DMS79 treated with DMSO at 0.1 percent for 48 hours (cell line): ENCODE measurements at places on chromosomes 3 and 15.

GRCh38 chr3:189624130-189624529, 7.1 kb upstream of the TP63 start:
- no peak for DNase-seq

- no peak for DNase-seq
These were observed 22.1 kb upstream of the SCAANT1 start for GRCh38 chr3:63934041-63934866.

- DNase-seq: no peak
These were observed 8.0 kb downstream of the CDAN1 start for GRCh38 chr15:42728972-42729371.

DNA sequence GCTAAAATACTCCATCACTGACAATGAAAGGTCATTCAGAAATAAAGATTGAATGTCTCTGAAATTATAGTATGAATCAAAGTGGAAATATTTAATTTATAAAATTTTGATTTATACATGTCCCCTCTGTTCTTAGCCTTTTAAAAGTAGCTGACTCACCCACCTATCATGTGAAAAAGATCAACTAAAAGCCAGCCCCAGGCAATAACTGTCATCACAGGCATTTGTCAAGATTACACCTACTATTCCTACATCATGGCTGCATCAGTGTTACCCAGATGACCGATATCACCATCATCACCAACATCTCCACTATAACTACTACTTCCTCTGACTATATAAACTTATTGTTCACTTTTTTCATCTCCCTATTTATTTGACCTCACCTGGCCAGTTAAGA, 14.3 kb upstream of the PIK3R4 start:
- DNase-seq: no peak

GRCh38 chr3:182349951-182350517, 443.3 kb upstream of the ATP11B start:
- DNase-seq: no peak

GRCh38 chr3:136042608-136043221, 77.2 kb downstream of the PPP2R3A start:
- DNase-seq: peak; percentile 44

DNA sequence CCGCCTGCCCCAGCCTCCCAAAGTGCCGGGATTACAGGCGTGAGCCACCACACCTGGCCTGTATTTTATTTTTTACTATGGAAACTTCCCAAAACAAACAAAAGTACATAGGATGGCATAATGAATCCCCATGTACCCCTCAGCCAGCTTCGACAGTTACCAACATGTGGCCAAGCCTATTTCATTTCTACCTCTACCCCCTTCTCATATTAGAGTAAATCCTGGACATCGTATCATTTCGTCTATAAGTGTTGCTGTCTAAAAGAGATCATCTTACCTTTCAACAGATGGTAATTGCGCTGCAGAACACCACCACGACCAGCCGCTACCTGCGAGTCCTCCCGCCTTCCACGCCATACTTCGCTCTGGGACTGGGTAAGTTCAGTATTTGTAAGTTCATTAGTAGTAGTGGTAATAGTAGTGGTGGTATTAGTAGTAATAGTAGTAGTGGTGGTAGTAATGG, 44.9 kb downstream of the DLEC1 start:
- DNase-seq: no peak

GRCh38 chr15:50330921-50331320, 24.1 kb downstream of the GABPB1 start:
- no peak for DNase-seq

DNA sequence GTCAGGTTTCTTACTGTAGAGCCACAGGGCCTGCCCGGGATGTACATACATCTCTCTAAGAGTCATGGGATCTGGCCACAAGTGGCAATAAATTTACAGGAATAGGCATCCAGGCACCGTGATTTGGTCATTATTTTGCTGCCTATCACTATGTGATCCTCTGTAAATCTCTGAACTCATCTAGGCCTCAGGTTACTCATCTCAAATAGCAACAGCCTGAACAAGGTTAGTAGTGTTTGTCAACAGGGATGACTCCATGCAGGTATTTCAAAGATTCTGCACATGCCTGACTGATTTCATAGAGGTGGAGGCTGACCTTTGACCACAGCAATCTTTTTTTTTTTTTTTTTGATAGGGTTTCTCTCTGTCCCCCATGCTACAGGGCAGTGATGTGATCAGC, 88.8 kb upstream of the TBL1XR1 start:
- DNase-seq: peak; percentile 13

DNA sequence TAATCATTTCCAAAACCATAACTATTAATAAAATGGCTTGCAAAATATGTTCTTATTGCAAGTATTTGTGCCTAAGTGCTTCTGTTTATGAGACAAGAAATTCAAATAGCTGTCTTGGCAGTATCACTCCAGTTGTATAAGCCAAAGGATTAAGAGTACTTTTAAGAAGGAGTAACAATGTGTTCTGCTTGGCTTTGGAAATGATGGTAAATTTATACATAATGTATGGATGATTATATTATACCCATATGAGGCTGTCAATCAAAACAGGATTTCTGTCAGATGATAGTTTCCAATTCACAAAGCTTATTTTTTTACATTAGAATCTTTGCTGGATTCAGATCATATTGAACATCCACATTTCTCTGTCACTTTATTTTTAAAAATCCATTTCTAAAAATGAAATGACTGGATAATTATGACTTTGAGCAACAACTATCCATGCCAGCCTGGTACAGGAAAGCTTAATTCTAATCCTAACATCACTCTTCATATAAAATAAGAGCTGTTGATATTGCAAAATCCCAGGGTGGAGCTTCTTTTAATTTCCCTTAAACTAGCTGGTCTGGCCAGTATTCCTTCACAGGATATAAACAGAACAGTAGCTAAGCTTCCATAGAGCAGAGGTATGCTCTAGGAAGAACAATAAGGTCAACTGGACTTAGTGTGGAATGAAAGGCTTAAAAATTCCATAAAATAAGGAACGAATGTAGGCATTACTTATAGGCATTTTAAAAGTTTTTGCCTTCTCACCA, 30.0 kb upstream of the ZNF280D start:
- DNase-seq: no peak

DNA sequence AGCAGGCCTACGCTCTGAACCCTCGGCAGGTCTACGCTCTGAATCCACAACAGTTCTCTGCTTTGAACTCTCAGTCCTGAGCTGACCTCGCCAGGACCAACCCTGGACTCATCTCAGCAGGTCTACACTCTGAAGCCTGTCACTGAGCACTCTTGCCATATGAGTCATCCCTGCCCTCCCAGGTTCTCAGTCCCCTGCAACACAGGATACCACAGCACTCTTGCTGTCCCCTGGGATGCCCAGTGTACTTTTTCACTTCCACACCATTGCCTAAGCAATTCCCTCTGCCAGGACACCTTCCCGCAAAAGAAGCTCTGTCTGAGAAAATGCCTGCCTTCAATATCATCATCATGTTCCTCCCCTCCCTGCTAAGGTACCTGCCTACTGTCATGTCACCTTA, 42.0 kb downstream of the NUP210 start:
- DNase-seq: no peak

DNA sequence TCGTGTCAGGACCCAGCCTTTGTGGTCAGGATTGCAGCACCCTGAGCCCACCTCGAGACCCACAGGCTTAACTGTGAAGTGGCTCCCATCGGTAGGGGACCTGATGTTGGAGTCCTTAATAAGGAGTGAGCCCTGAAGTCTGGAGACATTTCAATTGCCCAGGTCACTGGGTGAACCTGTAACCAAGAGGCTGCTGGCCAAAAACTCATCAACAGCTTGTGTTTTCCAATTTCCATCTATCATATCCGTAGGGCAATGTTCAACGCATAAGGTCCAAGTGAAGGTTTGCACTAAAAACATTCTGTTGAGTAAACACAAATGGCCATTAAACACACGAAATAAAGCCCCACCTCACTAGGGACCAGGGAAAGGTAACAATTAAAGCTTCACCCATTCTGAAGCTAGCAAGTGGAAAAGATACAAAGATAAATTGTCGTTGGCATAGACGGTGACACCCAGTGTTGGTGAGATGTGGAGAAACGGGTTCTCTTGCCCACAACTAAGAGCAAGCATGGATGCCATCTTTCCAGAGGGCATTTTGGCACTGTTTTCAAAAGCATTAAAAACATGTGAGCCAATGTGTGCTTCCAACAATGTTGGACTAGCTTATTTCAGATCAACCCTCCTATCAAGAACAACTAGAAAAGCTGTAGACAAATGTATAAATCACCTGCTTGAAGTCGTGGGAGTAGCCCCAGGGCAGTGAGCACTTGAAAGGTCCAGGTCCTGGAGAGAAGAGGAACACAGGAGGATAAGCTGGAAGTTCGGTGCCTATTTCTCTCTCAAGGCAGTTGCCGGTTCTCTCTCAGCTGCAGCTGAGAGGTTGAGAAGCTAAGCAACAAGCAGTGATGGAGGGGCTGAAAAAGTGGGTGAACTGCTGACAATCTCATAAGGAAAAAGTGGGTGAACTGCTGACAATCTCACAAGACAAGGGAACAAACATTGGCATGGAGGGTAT, 56.3 kb upstream of the PCSK6 start:
- DNase-seq: no peak

- no peak for DNase-seq
These were observed 183.5 kb downstream of the TBL1XR1 start for GRCh38 chr3:177013681-177014280.

DNA sequence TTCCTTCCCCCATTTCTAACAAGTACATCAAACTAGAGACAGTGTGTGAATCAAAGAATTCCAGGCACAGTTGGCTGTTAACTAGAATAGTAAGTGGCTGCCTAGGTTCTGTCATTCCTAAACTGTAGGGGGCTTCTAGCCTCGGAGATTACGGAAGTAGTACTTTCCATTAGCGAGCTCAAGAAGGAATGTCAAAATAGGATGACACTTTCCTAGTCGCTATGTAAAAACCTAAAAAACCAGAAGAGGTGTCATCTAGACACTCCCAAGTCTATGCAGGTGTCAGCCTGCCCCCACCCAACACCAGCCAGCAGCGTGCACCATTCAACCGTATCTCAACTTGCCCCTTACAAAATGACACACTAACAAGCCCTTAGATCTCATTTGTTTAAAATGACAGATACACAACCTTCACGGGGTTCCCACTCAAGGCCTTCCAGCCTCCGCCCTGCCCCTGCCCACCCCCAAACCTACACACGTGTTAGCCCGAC, 874 bp downstream of the INO80 start:
- no peak for DNase-seq

DNA sequence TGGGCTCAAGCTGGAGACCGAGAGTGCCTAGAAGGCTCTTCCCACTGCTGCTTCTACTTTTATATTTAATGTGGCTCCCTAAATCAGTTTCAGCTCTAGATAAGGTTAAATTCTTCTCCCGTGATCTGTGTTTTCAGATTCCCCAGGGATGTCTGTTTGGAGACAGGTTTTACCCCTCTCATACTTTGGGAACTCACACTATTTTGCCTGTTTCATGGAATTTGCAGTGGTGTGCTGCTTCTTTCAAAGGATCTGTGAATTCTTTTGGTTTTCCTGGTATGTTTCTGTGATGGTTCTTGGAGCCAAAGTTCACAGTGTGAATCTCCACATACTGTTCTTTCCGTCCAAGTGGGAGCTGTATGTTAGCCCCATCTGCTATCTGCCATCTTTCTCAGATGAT, 238.3 kb upstream of the SLITRK3 start:
- no peak for DNase-seq

GRCh38 chr3:147119989-147120388, 286.4 kb downstream of the ZIC4 start:
- DNase-seq: no peak

GRCh38 chr15:34952481-34952880, 17.1 kb downstream of the AQR start:
- no peak for DNase-seq

DNA sequence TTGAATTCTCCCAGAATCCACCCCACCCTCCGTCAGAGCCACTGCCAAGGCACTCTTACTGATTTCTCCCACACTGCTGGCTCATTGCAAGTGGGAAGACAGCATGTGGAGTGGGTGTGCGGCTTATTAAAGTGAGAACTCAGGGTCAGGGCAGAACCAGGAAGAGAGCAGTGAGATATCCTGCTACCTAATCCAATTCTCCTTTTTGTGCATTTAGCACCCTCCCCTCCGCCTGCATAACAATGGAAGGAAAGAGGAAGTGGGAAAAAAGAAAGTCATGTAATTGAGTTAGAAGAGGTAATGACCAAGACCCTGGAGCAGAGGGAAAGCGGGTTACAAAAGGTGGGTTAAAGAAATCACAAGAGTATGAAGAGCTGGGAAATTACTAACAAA, 27.8 kb upstream of the PIK3CB start:
- no peak for DNase-seq

DNA sequence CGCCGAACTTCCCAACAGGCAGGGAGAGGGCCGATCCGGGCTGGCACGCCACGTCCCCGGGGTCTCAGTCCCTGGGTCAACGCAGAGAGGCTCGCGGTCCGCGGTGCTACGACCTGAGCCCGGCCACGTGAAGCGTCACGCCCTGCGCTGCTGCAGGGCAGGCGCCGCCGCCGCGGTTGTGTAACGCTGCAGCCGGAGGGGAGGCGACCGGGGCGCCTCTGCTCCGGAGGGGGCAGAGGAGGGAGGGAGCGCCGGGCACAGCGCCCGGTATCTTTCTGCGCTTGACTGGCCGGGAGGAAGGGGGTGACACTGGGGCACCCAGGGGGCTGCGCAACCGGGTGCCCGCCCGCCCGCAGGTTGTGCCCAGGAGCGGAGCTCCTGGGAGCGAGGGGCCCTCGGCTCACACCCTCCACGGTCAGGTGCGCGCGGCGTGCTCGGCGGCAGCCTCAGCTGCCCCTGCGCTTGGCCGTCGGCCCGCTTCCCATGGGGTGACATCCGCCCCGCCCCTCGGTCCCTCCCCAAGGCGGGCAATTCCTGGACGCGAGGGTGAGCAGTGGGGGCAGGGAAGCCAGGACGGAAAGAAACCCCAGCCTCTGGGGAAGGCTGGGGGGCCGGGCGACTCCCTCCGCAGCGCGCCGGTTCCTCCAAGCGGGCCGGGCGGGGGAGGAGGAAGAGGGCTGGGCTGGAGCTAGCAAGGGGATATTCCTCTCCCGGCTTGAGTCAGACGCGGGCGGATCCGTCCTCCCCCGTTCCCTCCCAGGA, 852 bp upstream of the BHLHE40 start:
- peak; percentile 33 for DNase-seq
